ENCODE measurements at places on chromosomes 1 and 21.
A peak's percentile ranks its signal among the peaks of the same experiment; 100 is the strongest.

- DNase-seq, result peak; percentile 29
Measured at GRCh38 chr1:165144757-165145397, 211.6 kb downstream of the LMX1A start.

DNA sequence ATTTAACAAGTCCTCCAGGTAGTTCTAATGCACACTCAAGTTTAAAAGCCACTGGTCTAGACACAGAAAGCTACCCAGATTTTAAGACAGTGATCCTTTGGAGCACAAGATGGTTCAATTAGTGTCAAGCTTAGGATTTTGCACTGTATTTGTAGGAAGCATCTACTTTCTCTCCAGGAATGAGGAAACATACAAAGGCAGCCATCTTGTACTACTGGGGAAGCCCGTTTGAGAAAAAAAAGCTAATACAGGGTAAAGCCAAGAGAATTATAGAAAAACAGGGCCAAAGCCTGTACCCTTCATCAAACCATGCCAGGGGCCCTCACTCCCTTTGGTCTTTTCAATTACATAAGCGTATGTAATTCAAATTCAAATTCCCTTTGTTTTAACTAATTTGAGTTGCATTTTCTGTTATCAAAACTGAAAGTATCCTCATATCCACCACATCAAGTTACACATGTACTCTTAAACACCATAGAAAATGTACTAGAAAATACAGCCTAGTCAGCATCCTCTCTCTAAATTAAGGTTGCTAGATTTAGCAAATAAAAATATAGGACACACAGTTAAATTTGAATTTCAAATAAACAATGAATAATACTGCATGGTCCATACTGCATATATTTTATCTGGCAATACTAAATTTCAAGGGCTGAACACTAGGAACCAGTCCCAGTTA is 17.4 kb downstream of the PIK3R3 start:
- DNase-seq, result no peak

DNA sequence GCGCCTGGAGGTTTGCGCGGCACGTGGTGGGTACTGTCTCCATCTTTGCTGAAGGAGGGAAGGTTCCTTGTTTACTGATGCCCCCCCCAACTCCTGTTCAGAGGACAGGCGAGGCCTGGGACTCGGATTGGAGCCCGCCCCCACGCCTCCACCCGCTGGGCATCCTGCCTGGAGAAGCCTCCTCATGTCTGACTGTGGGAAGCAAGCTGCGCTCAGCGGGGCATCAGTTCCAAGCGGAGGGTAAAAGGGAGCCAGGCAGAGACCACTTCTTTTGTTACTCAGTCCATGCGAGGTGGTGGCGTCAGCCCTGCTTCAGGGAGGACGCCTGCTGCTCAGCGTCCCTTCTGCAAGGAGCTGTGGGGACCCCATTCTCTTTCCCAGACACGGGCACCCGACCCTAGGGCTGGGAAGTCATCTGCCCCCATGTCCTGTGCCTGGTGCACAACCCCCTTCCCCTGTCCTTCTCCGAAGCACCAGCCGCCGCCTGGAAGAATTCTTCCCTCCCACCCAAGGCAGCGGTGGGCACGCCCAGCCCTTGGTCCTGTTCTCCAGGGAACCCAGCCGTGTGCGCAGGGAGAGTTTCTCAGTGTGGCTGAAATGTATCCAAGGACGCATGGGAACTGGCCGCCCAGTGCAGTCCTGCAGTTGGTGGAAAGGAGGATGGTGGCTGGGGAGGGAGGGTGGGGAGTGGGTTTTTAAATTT is 414.0 kb downstream of the CAMTA1 start:
- DNase-seq, result no peak

GRCh38 chr1:30045304-30046090 is 677.9 kb downstream of the MATN1 start:
- no peak for DNase-seq

DNA sequence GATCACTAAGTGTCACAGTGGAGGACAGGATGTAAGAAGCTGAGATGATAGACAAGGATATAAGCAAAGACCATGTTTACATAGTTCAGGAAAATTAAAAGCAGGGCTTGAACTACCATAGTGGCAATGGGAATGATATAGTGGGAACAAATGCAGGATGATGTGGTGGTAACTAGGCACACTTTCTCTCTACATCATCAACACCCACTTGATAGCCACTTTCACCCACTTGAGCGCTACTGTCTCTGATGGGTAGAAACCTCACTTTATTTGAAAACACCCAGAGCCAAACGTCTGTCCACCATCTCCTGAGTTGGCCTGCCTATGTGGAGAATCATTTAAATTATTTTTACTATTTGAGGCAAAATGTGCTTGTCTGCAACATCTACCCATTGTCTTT is 305.0 kb upstream of the ST6GALNAC5 start:
- DNase-seq, result no peak

DNA sequence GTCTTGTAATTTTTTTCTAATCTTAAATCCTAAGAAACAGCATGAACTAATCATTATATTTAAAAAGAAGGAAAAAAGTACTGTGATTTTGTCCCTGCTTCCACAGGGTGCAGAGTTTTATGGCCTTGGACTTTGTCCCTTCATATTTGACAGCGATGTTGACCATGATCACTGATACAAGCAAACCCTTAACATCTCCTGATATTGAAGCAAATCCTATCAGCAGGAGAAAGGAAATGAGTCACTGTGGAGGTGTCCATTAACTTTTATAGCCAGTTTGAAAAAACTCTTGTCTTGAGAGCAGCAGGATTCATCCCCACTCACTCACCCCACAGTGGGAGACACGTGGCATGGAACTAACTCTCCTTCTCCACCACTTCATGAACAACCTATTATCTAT is 5.1 kb upstream of the REG4 start:
- peak; percentile 24 for DNase-seq

DNA sequence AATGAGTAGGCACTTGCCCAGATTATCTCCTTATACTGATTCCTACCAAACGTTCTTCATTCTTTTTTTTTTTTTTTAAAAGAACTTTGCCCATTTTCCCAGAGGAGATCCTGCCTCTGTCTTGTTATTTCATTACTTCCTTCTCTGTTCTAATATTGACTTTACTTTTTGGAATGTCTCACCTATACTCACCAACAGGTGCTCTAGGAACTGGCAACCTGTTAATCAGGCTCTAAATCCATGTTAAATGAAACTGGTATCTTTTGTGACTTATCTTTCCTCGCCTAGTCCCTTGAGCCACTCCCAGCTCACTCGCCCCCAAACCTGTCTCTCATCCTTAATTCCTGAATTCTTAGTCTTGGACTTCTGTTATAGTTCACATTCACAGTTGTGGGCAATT is 1.2 kb upstream of the CRCT1 start:
- no peak for DNase-seq

- DNase-seq, result no peak
Measured at GRCh38 chr1:203037509-203038190, 11.4 kb downstream of the PPFIA4 start.

GRCh38 chr1:246383791-246384190 is 123.3 kb downstream of the SMYD3 start:
- DNase-seq, result no peak
